ENCODE measurements at places on chromosomes 3 and 15. TPM values are rescaled to one million over a fixed set of nuclear protein-coding genes. Genes with fewer than 3 reads are reported as not detected.

The TRIM42 gene
- total RNA-seq, result not detected

DNA sequence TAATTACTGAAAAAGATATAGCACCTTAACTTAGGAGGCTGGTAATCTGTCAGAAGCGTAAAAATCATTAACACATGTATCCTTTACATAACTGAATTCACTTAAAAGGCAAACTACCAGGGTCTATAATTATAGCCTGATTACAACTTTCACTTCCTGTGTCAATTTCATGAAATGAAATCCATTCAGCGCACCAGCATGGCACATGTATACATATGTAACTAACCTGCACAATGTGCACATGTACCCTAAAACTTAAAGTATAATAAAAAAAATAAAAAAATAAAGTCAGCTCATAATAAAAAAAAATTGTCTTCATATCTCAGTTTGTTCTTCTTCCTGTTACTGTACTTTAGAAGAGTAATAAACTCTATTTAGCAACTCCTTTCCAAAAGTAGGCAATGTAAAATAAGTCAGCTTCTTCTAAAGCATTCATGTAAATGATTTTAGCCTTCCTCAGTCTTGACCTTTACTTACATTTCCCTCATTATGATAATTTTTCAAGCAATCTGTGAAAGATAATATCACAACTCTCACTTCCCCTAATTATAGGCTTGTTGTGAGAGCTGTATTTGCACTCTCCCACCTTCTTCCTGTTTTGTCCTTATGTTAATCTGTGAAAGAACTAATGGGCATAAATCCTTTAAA lies 50.1 kb downstream of the KBTBD8 start:
- no peak for DNase-seq

- no peak for DNase-seq
These were observed 13.4 kb downstream of the PML start for GRCh38 chr15:74007820-74008371.

GRCh38 chr3:72439321-72440183 lies 408.7 kb downstream of the SHQ1 start:
- DNase-seq, result no peak

GRCh38 chr3:114104414-114104813 lies 47.9 kb downstream of the QTRT2 start:
- DNase-seq, result no peak

GRCh38 chr3:123068601-123069381 lies 2.0 kb downstream of the PDIA5 start:
- no peak for DNase-seq

Data from left lung (tissue), 14 donors.